Neural crest cell (in vitro differentiated cells): ENCODE measurements at places on chromosomes 12 and 14.

- DNase-seq, result no peak
Measured at GRCh38 chr12:52708010-52708409, 4.7 kb upstream of the KRT77 start.

GRCh38 chr14:50045039-50045711 is 71.2 kb downstream of the VCPKMT start:
- DNase-seq, result no peak

GRCh38 chr12:45732936-45733335 is 3.4 kb downstream of the ARID2 start:
- no peak for DNase-seq

- peak; percentile 57 for DNase-seq
Measured at GRCh38 chr12:113152835-113153814, 3.6 kb downstream of the CFAP73 start.

GRCh38 chr12:113130457-113131135 is 5.0 kb downstream of the RASAL1 start:
- DNase-seq, result no peak
